ENCODE measurements at places on chromosomes 2 and 18.

GRCh38 chr2:231800493-231801091, 14.3 kb downstream of the COPS7B start:
- DNase-seq: peak; percentile 78

DNA sequence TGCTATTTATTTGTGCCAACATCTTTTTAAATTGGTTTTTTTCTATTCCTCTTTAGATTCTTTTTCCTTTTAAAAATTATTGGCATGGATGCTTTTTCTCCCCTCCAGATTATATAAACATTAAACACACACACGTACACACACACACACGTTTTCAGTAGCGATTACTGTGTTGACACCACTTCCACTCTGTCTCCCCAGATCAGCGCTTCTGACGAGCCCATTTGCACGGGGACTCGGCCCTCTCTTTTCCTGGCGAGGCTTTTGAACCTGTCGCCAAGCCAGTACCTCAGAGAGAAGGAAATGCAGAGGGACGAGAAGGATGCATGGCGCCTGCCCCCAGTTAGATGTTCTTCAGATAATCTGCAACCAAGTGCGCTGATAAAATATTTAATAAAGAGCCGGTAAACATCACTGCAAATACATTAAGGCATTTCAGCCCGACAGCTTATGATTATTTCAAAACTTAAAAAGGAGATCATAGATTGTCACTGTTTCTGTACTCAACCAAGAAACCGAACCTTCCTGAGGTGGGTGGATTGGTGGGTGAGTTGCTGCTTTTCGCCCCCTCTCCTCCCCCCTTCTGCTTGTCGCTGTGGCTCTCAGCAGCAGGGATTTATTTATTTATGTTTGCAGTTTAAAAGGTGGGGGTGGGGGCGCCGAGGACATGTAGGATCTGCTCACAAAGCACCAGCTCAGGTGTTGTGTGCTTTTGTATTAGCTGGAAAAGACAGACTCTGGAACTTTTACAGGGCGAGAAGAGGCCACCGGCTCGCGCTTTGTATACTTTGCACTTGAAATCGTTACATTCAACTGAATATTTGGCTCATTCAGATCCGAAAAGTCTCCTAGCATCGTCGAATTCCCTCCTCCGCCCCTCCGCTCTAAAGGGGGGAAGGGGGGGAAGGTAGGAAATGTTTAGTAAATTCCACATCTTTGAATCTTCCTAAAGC, 787 bp upstream of the TBR1 start:
- DNase-seq: no peak

DNA sequence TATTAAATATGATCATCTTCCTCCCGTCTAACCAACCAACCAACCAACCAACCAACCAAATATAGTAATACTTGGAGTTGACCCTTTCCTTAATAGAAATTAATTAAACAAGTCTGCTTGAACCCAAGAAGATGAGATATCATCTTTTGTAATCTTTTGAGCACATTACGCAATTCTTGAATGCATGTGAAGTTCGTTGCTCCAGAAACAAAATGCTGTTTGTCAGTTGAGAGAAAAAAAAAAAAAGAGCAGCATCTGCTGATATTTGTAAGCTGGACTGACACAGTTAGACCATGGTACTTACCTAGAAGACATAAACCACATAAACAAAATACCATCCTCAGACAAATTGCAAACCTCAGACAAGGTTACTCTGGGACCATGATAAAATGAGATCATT, 9.2 kb upstream of the SERPINB2 start:
- no peak for DNase-seq

DNA sequence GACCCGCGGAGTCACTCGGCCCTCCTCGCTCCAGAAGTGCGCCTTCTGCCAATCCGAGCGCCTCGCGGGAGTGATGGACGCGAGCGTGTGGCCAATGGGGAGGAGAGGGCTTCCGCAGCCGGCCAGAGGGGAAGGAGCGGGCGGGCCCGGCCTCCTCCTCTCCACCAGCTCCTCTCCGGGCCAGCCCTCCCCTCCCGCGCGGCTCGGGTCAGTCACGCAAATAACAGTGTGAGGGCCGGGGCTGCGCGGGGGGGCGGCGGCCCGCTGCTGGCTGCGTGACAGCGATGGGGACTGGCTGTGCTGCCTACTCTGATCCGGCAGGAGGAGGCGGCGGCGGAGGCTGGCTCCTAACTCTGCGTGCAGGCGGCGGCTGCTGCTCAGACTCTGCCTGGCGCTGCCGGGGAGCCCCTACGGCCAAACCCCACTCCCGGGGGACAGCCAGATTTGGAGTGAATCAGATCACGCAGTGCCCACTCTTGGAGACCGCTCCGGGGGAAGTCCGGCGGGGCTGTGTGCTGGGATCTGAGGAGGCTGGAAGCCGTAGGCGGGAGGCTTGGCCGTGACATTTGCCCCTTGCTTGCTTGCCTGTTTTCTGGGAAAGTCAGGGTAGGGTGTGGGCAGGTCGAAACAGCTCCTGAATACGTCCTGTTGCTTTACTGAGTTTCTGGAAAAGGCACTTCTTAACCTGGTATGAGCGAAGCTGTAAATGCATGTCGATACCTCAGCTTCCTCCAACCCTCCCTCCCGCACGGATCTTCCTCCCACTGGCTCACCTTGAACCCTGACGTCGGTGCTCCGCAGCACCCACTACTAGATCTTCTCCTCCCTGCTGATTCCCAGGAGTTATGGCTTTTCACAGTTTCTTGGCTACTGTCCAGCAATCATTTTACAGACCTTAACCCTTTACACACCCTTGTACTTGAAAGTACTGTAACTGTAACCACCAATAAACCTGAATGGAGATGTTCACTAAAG, 97.9 kb upstream of the SERTAD2 start:
- DNase-seq: no peak

- DNase-seq: no peak
Observed at GRCh38 chr2:168256448-168256847, 9.1 kb upstream of the STK39 start.

DNA sequence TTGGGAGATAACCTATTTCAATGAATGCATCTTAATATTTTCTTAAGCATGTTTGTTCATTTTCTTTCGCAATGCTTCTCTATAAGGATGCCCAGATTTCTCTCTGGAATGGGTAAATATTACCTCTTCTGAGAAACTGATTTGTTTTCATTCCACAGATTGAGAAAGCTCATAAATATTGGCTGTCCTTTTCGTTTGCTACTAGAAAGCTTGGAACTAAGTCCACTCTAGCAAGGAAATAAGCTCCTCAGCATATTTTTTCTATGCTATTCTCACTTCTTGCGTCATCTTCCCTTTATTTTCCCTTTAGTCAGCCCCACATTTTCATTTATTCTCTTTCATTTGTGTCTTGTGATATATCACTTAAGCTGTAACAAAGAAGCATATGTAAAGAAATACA, 76.3 kb downstream of the ANTXR1 start:
- DNase-seq: no peak

GRCh38 chr18:4789506-4789905, 334.4 kb upstream of the DLGAP1 start:
- DNase-seq: no peak

DNA sequence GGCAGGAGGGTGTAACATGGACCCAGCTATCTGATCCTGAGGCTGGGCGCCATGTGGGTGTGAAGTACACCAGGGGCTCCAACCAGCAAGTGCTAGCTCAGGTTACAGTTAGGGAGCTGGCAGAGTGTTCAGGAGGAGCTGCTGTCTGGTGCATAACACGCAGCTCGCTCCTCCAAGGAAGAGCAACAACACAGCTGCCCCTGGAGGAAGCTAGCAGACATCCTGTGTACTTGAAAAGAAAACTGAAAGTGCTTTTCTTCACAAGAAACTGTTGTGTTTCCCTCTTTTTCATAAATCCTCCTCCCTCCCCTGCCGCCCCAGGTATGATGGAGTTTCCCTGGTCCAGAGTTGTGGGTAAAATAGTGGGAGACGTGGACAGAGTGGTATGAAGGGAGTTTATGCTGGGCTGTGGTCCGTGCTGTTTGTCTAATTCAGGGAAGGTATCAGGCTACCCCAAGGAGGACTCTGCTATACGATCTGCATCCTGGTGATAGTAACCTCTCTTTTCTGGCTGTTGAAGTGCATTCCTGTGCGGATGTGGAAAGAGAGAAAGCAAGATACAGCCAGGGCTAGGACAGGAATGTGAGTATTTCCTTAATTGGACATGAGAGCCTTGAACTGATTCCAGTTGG, 6.1 kb upstream of the LBH start:
- DNase-seq: no peak

- DNase-seq: no peak
Observed at GRCh38 chr18:5451150-5451549, 92.6 kb downstream of the EPB41L3 start.

- DNase-seq: no peak
Observed at GRCh38 chr2:237431372-237431771, 17.4 kb upstream of the COL6A3 start.

DNA sequence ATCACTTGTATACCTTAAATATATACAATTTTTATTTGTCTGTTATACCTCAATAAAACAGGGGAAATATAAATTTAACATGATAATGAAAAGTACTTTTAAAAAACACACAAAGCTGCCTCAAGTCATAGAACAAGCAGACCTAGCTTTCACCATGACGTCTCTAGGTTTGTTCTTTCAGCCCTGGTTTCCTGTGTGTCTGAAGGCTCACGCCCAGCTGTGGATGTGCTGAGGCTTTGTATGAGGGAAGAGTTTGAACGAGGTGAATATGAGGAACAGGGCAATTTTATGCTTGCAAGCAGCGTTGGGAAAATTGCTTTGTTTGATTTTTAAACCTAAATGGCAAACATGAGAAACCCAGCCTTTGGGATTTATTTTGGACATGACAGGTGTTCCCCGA, 15.3 kb downstream of the SH3RF3 start:
- no peak for DNase-seq

GRCh38 chr18:48310353-48310752, 98.8 kb downstream of the ZBTB7C start:
- DNase-seq: no peak

- DNase-seq: no peak
Observed at GRCh38 chr2:137951586-137951985, 12.7 kb upstream of the HNMT start.

DNA sequence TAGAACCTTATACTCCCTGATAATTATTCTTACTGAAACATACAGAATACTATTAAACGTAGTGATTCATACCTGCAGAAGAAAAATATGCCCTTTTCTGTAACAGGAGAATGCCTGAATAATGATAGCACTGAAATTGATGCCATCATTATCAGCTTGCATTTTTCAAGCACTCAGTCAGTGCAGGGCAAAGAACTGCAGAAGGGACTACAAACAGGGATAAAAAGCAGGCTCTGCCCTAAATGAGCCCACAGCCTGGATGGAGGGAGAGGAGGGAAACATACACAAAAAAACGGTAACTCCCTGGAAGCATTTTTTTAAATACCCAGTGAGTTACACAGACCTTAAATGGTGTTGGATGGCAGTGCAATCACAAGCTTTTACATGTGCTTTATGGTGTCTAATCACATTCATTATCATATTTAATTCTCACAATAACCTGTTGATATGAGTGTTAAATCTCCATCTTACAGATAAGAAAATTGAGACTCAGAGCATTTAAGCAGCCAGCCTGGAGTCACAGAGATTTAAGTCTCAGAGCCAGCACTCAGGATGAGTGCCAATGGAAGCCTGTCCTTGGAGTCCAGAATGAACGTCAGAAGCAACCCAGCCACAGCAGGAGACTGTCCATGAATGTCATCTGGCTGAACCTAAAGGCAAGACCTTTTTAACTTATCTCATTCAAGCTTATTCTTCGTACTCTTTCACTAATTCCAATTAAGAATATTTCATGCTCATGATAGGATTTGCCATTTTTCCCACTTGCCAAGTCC, 139.3 kb upstream of the CTNNA2 start:
- no peak for DNase-seq

GRCh38 chr2:46179037-46179621, 118.1 kb upstream of the EPAS1 start:
- DNase-seq: no peak

- no peak for DNase-seq
Observed at GRCh38 chr2:70537840-70538239, 15.8 kb downstream of the TGFA start.

GRCh38 chr2:135663148-135663700, 78.4 kb upstream of the UBXN4 start:
- no peak for DNase-seq

DNA sequence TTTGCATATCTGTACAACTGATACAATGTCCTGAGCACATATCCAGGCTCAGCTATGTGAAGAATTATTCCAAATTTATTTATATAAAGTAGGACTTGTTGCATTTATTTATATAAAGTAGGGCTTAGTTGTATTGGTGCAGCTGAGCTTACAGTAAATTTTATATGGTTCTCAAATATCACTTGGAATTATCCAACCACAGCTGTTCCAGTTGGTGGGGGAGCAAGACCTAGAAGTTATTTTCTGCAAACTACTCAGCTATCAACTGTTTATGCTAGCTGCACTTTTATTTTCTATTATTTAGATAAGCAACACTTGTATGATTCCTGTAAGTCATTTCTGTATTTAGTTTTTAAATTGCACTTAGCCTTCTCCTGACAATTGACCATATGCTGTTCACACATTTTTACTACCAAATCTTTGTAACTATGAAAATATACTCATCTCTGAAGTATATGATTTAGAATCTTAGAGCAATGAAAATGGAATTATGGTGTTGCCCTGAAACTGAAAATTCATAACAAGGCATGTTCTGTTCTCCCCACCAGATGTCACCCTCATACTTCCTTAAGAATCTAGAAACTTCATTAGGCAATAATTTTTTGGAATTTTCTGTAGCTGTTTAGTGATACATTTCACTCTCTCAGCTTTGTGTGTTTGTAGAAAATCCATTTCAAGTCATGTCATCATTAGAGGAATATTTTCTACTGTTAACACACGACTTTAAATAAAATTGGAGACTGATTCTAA, 157.0 kb upstream of the CBLN2 start:
- no peak for DNase-seq

GRCh38 chr2:70686577-70687460, 81.2 kb downstream of the ADD2 start:
- peak; percentile 82 for DNase-seq

DNA sequence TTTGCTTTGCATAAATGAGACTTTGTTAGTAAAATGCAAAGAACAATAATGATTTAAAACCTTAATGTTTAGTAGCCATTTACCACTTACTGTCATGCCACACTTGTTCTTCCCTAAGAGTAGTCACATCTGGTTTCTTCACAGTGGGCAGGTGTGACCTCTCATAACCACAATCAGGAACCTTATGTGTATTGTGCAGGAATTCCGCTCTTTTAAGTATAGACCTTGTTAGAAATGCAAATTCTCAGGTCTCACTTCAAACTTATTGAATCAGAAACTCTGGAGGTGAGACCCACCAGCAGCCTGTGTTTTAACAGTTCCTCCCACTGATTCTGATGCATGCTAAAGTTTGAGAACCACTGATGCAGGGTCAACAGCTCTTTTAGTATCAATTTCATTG, 518.8 kb upstream of the MEX3C start:
- no peak for DNase-seq

GRCh38 chr2:43293744-43294695, 67.6 kb upstream of the ZFP36L2 start:
- no peak for DNase-seq
